Stimulated activated CD8-positive, alpha-beta memory T cell treated with anti-CD3 and anti-CD28 coated beads, Interleukin-4, amount 100 ng/mL, for 4 hours (primary cell): ENCODE measurements at places on chromosomes 2 and 18.

- no peak for DNase-seq
Measured at GRCh38 chr18:33755931-33756560, 178.0 kb downstream of the ASXL3 start.

DNA sequence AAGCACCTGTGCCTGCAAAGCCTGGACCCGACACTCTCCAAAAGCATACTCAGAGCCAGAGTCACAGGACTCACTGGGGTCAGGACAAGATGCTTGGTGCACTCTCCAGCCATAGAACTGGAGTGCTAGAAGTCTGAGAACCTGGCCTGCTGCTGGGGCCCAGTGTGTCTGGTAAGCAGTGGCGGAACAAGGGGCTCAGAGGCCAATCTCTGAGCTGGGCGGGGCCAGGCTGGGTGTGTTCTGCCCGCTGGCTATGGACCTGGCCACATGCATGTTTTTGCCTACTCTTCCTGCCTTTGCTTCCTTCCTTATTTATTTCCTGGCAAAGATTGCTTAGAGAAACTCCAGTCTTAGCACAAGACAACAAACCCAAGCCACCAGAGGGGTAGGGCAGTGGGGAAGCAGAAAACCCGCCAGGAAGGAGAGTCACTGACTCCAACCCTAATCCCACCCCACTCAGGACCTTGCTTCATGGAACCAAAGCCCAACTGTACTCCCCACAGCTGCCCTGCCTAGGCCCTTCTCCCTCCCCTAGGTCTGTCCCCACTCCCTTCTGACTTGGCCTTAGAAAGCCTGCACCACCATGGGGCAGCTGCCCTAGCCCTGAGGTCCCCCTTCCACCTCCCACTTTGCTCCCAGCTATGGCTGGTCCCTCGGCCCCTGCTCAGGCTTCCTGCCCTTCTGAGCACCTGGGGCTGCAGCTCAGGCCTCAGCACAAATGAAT, 315.5 kb downstream of the CELF4 start:
- no peak for DNase-seq

GRCh38 chr18:7303316-7304060, 72.6 kb downstream of the LRRC30 start:
- no peak for DNase-seq

DNA sequence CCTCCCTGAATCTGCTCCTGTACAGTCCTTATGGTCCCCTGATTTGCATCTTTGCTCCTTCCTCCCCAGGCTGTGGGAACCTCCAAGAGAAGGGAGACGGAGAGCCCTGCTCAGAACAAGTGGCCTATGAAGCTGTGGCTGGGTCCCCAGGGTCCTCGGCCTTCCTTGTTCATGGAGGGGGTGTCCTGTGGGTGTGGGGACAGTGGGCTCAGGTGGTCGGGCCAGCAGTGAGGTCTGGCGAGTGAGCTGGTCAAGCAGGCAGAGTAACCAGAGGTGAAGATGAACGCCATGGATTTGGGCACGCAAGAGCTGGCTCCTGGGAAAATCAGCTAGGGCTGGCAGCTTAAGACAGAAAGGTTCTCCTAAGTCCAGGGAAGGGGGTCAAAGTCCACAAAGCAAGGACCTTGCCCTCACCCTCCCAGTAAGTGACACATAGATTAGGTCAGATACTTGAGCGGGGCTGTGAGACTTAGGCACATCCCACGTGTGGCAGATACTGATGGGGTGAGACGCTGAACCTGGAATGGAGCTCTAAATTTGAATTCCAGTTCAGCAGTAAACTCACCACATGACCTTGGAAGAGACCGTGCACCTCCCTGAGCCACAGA, 24.8 kb downstream of the GNLY start:
- DNase-seq = no peak

DNA sequence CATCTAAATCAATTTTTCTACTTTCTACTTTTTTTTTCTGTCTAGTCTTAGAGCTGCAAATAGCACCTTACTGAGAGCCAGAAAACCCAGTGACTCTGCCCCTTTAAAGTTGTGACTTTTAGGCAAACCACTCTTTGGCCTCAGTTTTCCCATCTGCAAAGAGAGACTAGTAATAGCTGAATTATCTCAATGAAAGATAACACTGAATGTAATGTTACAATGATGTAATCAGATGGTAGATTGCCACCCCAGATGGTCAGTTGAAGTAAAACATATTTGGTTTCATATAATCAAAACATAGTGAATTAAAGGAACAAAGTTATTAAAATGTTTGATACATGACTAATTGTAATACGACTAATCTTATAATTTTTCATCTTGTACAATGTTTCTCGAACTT, 5.0 kb upstream of the APCDD1 start:
- DNase-seq = no peak

DNA sequence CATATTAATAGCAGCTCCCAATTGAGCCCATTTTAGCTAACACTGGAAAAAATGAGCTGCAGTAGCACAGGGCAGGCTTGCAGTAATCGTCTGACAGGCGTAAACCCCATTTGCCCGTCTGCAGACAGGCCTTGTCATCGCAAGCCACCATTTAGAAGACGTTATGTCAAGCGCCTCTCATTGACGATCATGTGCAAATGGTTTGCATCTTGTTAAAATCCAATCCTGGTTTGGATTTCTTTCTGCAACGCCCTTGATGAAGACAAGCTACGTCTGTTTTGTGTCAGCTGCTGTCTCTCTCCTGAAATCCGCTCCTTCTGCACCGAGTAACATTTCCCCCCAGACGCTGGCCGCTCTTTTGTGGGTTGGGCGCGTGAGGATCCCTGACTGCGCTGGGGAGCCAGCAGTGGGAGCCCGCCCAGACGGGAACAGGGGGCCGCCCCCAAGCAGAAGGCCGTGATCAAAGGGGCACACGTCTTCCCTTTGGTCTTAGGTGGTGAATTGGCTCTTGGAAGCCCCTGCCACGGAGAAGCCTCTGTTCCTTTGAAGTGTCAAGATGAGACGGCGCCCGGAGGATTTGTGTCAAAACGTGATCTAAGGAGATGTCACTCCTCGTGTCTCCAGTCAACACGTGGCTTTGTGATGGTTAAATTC, 84.2 kb upstream of the GPC1 start:
- no peak for DNase-seq

GRCh38 chr2:209499069-209499468, 75.2 kb downstream of the MAP2 start:
- DNase-seq = no peak

DNA sequence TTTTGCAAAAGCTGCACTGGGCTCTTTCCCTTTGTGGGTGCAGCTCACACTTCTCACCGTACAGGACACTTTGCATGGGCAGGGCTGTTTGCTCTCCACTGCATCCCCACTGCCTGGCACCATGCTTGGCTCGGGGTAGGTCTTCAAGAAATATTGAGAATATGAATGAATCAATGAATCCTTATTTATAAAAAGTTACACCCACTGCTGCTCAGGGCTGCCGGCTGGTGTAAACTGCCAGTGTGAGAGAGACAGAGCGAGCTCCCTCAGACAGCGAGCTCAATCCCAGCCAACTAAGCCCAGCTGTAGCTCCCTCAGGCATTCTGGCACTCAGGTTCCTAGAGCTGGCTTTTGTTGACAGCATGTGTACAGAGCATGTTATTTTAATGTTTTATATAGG, 3.4 kb downstream of the TMEM185B start:
- no peak for DNase-seq

- DNase-seq = no peak
Measured at GRCh38 chr2:19319064-19319463, 39.4 kb downstream of the OSR1 start.

- no peak for DNase-seq
Measured at GRCh38 chr2:223053484-223054192, 1.6 kb downstream of the KCNE4 start.

DNA sequence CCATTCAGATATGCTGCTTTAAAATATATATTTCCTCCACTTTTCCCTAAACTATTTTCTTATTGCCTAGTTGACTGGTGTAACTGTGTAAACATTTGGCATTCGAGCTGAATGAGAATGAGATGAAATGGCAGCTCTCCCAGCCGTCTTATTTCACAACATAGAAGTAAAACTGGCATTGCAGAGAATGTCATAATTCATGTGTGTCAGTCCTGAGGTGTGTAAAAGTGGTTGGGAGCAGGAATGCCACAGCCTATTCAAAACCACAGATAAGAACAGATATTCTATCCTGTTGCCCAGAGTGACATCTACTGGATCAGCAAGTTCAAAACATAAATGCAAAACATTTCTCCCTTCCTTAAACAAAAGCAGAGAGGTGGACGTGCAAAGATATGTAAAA, 565.5 kb upstream of the CHAC2 start:
- no peak for DNase-seq

DNA sequence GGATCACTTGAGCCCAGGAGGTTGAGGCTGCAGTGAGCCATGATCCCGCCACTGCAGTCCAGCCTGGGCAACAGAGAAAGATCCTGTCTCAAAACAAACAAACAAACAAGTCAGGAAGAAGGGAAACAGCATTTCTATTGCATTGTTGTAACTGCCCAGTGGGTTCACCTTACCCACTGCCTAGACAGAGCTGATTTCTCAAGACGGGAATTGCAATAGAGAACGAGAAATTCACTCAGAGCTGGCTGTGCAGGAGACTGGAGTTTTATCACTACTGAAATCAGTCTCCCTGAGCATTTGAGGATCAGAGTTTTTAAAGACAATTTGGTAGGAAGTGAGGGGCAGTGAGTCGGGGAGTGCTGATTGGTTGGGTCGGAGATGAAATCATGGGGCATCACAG, 24.2 kb upstream of the RTTN start:
- DNase-seq = no peak

- DNase-seq = no peak
Measured at GRCh38 chr18:9081940-9082339, 20.6 kb upstream of the NDUFV2 start.

- no peak for DNase-seq
Measured at GRCh38 chr2:236774171-236774570, 204.5 kb downstream of the ACKR3 start.

GRCh38 chr18:61653823-61654551, 238.8 kb downstream of the RNF152 start:
- DNase-seq = no peak

DNA sequence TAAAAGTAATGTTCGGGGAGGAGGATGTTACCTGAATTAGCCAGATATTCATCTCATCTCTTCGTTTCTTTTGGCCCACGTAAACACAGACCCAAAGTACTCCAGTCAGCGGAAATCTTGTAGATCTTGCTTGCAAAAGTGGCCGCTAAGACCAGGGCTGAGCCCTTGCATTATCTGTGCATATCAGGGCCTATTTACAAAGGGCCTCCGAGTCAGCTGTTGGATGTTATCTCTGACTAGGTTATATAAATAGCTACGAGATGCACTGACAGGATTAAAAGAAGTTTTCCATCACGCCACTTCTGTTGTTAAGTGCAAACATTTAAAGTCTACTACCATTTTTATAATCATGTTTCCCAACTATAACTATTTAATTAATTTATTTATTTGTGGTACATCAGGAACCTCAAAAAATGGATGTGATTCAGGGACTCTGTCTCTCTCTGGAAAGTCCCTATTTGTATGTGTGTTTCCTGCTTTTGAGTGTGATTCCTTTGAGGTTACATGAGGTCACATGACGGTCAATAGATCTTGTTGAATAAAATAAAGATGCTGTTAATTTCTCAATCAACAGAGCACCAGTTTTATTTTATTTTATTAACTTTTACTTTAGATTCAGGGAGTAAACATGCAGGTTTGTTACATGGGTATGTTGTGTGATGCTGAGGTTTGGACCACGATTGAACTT, 46.8 kb upstream of the MBOAT2 start:
- no peak for DNase-seq

DNA sequence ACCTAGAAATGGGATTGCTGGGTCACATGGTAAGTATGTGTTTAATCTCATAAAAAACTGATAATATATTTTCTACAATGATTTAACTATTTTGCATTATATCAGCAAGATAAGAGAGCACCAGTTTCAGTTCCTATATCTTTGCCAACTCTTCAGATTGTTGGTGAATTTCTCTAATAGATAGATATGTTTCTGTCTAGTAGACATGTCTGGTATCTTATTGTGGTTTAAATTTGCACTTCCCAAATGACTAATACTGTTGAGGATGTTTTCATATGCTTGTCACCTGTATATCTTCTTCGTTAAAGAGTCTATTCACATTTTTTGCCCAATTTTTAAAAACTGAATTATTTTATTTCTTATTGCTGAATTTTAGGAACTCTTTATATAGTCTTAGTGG, 113.8 kb upstream of the UXS1 start:
- no peak for DNase-seq

GRCh38 chr2:180463608-180464007, 456.5 kb upstream of the CWC22 start:
- DNase-seq = no peak

- no peak for DNase-seq
Measured at GRCh38 chr2:180374502-180375281, 367.6 kb upstream of the CWC22 start.

DNA sequence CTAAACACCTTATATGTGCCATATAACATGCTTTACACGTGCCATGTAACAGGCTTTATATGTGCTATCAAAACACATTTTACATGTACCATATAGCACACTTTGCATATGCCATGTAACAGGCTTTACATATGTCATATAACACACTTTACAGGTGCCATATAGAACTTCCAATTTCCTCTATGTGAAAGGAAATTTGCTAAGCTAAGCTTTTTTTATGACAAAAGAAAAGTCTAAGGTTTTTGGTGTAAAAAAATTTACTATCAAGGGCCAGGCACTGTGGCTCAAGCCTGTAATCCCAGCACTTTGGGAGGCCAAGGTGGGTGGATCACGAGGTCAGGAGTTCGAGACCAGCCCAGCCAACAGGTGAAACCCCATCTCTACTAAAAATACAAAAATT, 136.5 kb downstream of the AKAIN1 start:
- no peak for DNase-seq

GRCh38 chr2:85355073-85355410, 473 bp downstream of the ELMOD3 start:
- DNase-seq = no peak

GRCh38 chr2:48328942-48329723, 200.8 kb upstream of the STON1 start:
- no peak for DNase-seq

DNA sequence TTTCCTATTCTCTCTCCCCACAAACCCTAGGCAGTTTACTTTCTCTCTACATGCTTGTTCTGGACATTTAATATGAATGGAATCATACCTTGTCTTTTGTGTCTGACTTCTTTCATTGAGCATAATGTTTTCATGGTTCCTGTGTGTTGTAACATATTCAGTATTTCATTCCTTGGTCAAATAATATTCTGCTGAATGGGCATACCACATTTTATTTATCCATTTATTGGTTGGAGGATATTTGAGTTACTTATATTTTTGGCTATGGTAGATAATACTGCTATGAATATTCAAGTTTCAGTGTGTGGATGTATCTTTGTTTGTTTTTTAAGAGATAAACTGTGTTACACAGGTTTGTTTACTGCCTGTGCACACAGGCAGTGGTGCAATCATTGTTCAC, 9.0 kb downstream of the TWSG1 start:
- DNase-seq = no peak

- DNase-seq = no peak
Measured at GRCh38 chr2:143422681-143423080, 293.5 kb downstream of the ARHGAP15 start.

GRCh38 chr2:171308280-171309054, 125.3 kb downstream of the METTL8 start:
- DNase-seq = no peak
